ENCODE measurements at places on chromosomes 13 and 19.
A peak's percentile ranks its signal among the peaks of the same experiment; 100 is the strongest.

- no peak overlapping the region for H3K27ac ChIP-seq
- no peaks in the 10 kb centered on the region for H3K27me3 ChIP-seq
- H3K4me1 ChIP-seq = no peaks in the 10 kb centered on the region
- no peak overlapping the region for H3K4me3 ChIP-seq
- DNase-seq = no peak
Observed at GRCh38 chr13:109770436-109770835, 15.9 kb downstream of the IRS2 start.

- no peaks in the 10 kb centered on the region for H3K4me1 ChIP-seq
- no peaks in the 10 kb centered on the region for H3K27me3 ChIP-seq
- no peak overlapping the region for H3K27ac ChIP-seq
Observed at GRCh38 chr19:39372941-39373340, 18.0 kb downstream of the PAF1 start.

GRCh38 chr13:30752201-30752797, 17.0 kb downstream of the ALOX5AP start:
- no peaks in the 10 kb centered on the region for H3K27me3 ChIP-seq
- DNase-seq = no peak
- H3K36me3 ChIP-seq = no peaks in the 10 kb centered on the region

GRCh38 chr13:73040968-73041596, 17.7 kb upstream of the KLF5 start:
- no peaks in the 10 kb centered on the region for H3K4me1 ChIP-seq
- no peak for DNase-seq
- no peak overlapping the region for H3K27ac ChIP-seq
- no peak overlapping the region for H3K4me3 ChIP-seq
- no peaks in the 10 kb centered on the region for H3K27me3 ChIP-seq
- no peaks in the 10 kb centered on the region for H3K36me3 ChIP-seq

GRCh38 chr13:71596116-71596515, 270.9 kb downstream of the DACH1 start:
- no peaks in the 10 kb centered on the region for H3K4me1 ChIP-seq
- H3K36me3 ChIP-seq = no peaks in the 10 kb centered on the region
- H3K4me3 ChIP-seq = no peak overlapping the region

DNA sequence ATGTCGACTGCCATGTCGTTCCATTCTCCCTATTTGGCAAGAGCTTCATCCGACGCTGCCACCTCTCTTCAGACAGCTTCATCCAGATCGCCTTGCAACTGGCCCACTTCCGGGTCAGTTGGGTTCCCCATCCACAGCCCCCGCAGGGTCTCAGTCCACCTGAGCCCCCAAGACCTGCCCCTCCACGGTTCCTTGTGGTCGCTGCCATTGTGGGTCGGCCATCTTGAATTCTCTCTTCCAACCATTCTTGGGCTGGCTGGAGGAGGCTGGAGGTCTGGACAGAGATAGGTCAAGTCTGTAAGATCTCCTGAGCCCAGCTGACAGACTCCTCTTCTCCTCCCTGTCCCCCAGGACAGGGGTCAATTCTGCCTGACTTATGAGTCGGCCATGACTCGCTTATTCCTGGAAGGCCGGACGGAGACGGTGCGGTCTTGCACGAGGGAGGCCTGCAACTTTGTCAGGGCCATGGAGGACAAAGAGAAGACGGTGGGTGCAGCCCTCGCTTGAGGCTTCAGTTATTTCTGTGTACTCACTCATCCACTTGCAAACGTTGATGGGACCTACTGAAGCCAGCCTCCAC, 19.5 kb downstream of the CPT1C start:
- H3K4me3 ChIP-seq = no peak overlapping the region
- DNase-seq = no peak
- no peaks in the 10 kb centered on the region for H3K27me3 ChIP-seq

DNA sequence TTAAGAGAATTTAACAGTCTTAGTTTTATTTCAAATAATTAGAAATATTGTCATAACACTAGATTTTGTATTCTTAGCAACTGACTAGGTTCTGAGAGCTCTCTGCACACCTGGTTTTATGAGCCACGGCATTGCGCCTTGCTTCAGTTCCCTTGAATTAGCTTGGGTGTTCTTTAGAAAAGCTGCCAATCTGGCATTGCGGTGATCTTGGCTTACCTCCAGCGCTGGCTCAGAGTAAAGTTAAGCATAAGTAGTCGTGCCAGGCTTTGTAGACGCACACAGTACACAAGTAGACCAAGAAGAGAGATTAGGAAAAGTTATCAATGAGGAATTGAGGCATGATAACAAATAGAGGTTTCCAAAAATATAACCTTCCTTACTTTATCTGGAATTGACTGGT, 45.7 kb downstream of the TPP2 start:
- H3K4me3 ChIP-seq = no peak overlapping the region
- no peaks in the 10 kb centered on the region for H3K27me3 ChIP-seq
- H3K36me3 ChIP-seq = peaks cover 17% of the 10 kb centered on the region

GRCh38 chr19:15913384-15913783, 15.5 kb upstream of the CYP4F2 start:
- no peak overlapping the region for H3K27ac ChIP-seq
- no peak overlapping the region for H3K4me3 ChIP-seq
- no peaks in the 10 kb centered on the region for H3K27me3 ChIP-seq
- DNase-seq = no peak
- H3K36me3 ChIP-seq = no peaks in the 10 kb centered on the region
- no peaks in the 10 kb centered on the region for H3K4me1 ChIP-seq

GRCh38 chr19:50649433-50650391, at the start of gene C19orf81:
TSS of gene C19orf81 (plus strand) at chr19:50649445. CDS start at chr19:50649445, 0 bp downstream.
- H3K4me3 ChIP-seq = no peak within 1 kb of the TSS
- H3K36me3 ChIP-seq = no peaks in the 10 kb centered on the region
- H3K4me1 ChIP-seq = peaks cover 14% of the 10 kb centered on the region
- peak; percentile 70 for DNase-seq
- H3K27ac ChIP-seq = no peak within 1 kb of the TSS

DNA sequence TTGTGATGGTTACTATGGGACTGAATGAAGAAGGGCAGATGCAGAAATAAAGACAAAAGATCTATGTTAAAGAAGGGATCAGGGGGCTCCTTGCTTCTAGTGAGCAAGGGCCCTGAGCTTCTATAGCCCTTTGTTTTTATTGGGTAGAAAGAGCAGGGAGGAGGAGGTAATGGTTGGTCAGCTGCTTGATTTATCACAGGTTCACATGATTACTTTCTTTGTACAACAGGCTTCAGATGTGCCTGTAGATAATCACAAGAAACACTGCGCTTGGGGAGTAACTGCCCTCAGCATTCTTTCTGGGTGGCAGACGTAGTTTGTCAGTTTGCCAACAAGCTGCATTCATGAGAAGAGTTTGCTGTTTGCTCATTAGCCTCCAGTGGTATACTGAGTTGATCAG, 4.8 kb upstream of the ZNF439 start:
- no peak overlapping the region for H3K27ac ChIP-seq
- H3K4me1 ChIP-seq = no peaks in the 10 kb centered on the region
- H3K27me3 ChIP-seq = no peaks in the 10 kb centered on the region
- H3K4me3 ChIP-seq = no peak overlapping the region
- no peak for DNase-seq

GRCh38 chr13:46468570-46469463, 81.8 kb upstream of the RUBCNL start:
- DNase-seq = no peak
- H3K27me3 ChIP-seq = no peaks in the 10 kb centered on the region
- H3K4me3 ChIP-seq = no peak overlapping the region
- peaks cover 7% of the 10 kb centered on the region for H3K4me1 ChIP-seq
